ENCODE measurements at places on chromosomes 12 and 14.

GRCh38 chr12:4108803-4109345 lies 164.7 kb upstream of the CCND2 start:
- no peak for DNase-seq

- no peak for DNase-seq
Observed at GRCh38 chr14:28765831-28766468, 637 bp upstream of the FOXG1 start.

GRCh38 chr12:62192903-62193250 lies 67.3 kb upstream of the USP15 start:
- no peak for DNase-seq

- DNase-seq: no peak
Observed at GRCh38 chr14:65833267-65833880, 420.8 kb downstream of the FUT8 start.
